Stimulated activated CD8-positive, alpha-beta memory T cell treated with anti-CD3 and anti-CD28 coated beads, Interleukin-7, amount 100 ng/mL, for 1 hour (primary cell): ENCODE measurements at places on chromosomes 4 and X.

- no peak for DNase-seq
Observed at GRCh38 chr4:122914938-122915337, 7.5 kb downstream of the NUDT6 start.

DNA sequence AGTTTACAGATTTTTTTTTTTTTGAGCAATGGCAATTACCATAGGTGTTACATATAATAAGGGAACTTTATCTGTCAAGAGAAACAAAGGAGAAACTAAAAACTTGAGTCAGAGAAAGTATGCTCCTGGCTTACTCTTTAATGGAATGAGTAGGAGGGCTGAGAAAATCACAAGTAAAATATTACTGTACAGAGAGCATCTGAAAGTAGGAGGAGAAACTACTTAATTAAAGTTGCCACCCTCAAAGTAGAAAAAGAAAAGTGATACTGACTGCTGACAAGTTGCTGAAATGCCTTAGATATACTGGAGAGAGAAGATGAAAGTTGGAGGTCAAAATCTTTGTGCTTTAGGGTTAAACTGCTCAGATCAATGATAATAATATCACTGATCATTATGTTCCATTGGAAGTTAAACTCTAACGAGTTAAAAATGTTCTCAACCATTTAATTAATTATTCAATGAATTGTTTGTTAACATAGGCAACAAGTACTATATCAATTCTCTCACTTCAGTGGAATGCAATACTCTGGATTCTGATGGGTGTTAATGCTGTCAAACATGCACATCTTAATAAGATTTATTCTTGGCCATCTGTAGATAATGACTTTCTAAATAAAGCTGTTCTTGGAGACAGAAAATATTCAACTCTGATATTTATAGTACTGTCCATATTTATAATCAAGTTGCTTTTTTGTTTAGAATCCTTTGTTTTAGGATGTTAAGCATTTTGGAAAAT lies 61.2 kb upstream of the CAMK2D start:
- no peak for DNase-seq

- no peak for DNase-seq
Observed at GRCh38 chrX:75113664-75114063, 42.4 kb downstream of the ABCB7 start.

GRCh38 chrX:41085512-41085877 lies 250 bp downstream of the USP9X start:
- peak; percentile 33 for DNase-seq

DNA sequence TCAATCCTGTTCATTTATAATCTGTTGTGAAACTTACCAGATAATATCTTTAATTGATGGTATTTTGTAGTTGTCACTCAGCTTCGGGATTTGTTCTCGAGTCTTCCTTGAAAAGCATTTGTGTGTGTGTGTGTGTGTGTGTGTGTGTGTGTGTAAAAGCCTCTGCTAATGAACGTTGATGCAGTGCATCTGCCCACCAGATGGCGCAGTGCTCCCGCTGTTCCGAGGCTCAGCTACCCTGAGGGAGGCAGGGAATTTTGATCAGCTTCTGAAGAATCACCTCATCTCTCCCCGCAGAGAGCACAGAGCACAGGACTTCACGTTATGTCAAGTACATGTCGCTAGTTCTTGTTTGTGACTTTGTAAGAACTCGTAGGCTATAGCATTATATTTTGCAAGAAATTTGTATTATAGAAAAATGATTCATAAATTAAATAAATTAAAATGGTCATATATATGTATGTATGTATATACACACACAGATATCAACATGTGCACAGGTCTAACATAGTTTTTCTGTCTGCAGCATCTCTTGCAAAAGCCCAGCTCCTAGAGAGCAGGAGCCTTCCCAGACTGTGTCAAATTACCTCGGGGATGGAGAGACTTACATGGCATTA lies 316.7 kb upstream of the IGFBP7 start:
- no peak for DNase-seq

DNA sequence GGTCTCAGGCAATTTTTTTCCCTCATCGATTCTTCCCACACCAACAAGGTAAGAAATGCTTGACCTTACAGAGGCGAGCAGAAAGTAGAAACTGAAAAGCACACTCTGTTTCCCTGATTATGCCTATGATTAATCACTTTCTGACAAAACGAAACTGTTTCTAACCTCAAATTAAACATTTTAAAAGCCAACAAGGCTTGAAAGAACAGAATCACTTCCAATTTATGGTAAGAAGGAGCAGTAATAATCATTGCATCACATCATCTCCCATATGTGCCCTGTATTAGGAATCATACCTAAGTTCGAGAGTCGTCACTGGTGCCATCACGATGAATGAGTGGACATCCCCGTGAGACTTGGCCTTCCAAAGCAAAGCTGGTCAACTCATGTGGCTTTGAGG lies 12.5 kb upstream of the CXCL13 start:
- DNase-seq, result no peak

DNA sequence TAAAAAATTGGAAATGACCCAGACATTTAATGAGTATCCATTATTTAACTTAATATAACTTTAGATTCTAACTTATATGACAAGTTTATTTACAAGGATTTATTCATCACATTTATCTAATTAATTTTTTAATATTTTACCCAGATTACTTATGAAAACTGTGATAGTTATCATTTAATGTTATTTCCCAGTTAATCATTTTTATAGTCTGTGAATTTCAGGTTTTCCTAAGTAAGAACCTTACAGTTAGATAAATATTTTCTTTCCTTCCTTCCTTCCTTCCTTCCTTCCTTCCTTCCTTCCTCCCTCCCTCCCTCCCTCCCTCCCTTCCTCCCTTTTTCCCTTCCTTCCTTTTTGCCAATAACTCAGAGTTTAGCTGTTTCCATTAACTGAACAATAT lies 14.8 kb upstream of the FHDC1 start:
- no peak for DNase-seq

GRCh38 chr4:107683873-107684272 lies 36.2 kb downstream of the PAPSS1 start:
- no peak for DNase-seq

GRCh38 chr4:141810712-141811375 lies 174.5 kb downstream of the IL15 start:
- DNase-seq, result no peak

GRCh38 chr4:119810001-119810400 lies 181.4 kb upstream of the PDE5A start:
- no peak for DNase-seq

DNA sequence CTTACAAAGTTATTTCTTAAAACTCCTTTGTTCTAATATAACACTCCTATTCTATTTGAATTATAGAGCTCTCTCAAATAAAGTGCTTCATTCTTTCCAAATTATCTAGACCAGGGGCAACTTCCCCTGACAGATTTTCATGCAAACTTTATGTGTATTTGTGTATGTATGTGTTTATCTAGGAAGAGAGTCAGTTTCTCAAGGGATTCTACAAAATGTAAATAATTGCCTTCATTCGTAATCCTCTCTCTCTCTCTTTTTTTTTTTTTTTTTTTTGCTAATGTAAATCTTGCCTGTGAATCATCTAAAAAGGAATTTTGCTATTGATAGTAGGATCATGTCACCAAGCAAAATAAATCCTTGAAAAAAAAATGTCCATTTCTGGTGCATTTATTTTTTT lies 38.9 kb upstream of the RBPJ start:
- DNase-seq, result no peak

- no peak for DNase-seq
Observed at GRCh38 chrX:38678821-38679220, 117.5 kb downstream of the TSPAN7 start.

- DNase-seq, result no peak
Observed at GRCh38 chrX:71365356-71365874, 742 bp upstream of the TAF1 start.

GRCh38 chrX:125710403-125711062 lies 390.9 kb downstream of the TEX13C start:
- DNase-seq, result no peak
